Naive B cell (primary cell): ENCODE measurements at places on chromosomes 7 and 10.

- DNase-seq, result no peak
Measured at GRCh38 chr7:35253460-35253709, 515 bp downstream of the TBX20 start.

- no peak for DNase-seq
Measured at GRCh38 chr10:131996466-131997365, 15.0 kb upstream of the BNIP3 start.

DNA sequence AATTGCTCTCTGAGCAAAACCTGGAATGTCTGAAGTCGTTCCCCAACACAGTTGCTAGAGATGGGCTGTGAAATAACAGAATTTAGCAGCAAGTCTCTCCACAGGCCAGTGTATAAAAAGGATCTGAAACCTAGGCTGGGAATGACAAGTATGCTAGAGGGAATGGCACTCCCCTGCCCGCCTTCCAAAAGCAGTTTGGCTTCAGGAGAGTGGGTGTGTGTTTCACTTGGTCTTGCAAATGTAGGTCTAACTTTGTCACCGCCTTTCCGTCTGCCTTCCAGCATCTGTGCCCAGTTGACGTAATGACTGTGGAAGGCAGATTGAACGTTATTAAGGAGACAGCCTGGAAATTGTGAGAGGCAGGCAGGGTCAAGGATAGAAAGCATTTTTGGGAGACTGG, 18.0 kb upstream of the MTURN start:
- no peak for DNase-seq

- no peak for DNase-seq
Measured at GRCh38 chr7:41336981-41337380, 365.9 kb downstream of the INHBA start.

- DNase-seq, result no peak
Measured at GRCh38 chr7:85716353-85716752, 529.5 kb upstream of the SEMA3D start.

DNA sequence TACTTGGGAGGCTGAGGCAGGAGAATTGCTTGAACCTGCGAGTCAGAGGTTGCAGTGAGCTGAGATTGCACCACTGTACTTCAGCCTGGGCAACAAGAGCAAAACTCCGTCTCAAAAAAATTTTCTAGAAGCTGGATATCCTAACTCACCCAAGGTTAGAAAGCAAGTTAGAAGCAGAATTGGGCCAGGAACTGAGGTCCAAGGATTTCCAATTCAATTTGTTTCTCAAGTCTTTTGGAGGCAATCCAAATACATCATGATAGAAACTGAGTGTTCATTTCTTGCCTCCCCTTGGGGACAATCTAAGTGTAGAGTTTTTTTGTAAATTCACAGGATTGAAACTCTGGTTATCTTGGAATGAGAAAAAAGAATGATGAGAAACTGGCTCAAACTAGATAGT, 45.5 kb downstream of the LAMB1 start:
- DNase-seq, result no peak

DNA sequence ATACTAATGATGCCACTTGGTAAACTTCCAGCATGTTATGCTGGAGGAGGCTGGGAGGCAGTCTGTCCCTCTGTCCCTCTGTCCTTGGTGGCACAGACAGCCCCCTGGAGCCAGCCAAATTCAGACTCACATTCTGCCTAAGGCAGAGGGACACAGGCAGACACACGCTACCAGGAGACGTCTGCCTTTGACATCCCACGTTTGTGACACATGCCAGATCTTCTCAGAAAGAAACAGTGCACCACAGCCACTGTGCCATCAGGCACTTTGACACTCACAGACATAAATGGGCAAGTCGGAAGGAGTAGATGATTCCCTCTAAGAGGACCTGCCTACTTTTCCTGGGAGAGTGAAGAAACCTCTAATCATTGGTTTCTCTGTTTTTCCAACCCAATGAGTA, 467.0 kb downstream of the DPP6 start:
- DNase-seq, result no peak

DNA sequence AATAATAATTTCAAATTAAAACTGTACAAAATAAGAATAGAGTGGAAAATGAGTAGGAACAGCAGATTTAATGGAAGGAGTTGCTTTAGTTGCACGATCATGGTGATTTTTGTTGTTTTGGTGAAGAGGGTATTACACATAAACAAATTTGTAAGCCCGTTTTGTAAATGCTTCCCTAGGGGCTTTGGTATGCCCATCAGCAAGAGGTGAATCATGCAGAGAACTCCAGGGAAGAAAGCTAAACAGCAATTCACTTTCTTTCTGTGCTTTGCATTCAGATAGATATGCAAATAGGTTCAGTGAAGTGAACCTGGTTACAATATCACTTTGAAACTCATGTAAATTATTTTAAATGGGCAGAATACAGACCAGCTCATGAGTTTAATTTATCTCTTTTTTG, 422.2 kb upstream of the MTPN start:
- DNase-seq, result no peak

GRCh38 chr7:21656081-21656480, 113.2 kb downstream of the DNAH11 start:
- DNase-seq, result no peak

DNA sequence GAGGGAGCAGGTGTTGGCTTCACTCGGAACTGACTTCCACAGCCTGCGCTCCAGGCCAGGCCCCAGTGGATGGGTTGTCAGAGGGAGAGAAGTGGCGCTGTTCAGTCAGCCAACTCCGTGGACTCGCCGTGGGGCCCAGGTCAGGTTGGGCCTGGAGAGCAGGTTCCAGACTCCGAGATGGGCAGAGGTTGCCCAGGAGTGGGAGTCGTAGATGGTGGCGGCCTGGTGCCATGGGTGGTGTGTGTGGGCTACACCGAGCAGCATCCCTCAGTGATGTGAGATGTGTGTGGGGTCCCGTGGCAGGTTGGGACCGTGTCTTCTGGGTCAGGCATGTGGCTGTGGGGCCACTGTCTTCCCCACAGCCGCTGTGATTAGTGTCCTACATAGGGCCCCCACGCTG, 10.4 kb downstream of the ZNF316 start:
- DNase-seq, result no peak

- DNase-seq, result no peak
Measured at GRCh38 chr7:80859272-80859970, 59.4 kb downstream of the SEMA3C start.

DNA sequence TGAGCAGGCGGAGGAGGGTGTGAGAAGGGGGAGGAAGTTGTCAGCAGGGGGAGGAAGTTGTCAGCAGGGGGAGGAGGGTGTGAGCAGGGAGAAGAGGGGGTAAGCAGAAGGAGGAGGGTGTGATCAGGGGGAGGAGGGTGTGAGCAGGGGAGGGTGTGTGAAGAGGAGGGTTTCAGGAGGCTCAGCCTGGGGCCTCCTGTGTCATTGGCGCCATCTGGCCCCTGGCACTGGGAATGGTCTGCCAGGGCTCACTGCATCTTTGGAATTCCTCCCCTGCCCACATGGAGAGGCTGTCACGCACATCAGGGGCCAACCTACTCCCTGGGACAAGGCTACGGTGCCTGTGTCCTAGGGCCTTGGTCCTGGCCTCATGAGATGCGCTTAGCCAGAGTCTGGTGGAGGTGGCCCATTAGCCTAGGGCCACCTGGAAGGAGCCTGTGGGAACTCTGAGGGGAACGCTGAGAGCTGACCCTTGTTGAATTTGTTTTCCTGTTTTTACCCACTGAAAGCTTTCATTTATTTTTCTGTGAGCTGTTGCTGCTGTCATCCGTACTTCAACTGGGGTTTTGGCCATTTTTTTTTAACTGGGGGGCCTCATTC, 18.0 kb downstream of the CAMK2B start:
- DNase-seq, result no peak

DNA sequence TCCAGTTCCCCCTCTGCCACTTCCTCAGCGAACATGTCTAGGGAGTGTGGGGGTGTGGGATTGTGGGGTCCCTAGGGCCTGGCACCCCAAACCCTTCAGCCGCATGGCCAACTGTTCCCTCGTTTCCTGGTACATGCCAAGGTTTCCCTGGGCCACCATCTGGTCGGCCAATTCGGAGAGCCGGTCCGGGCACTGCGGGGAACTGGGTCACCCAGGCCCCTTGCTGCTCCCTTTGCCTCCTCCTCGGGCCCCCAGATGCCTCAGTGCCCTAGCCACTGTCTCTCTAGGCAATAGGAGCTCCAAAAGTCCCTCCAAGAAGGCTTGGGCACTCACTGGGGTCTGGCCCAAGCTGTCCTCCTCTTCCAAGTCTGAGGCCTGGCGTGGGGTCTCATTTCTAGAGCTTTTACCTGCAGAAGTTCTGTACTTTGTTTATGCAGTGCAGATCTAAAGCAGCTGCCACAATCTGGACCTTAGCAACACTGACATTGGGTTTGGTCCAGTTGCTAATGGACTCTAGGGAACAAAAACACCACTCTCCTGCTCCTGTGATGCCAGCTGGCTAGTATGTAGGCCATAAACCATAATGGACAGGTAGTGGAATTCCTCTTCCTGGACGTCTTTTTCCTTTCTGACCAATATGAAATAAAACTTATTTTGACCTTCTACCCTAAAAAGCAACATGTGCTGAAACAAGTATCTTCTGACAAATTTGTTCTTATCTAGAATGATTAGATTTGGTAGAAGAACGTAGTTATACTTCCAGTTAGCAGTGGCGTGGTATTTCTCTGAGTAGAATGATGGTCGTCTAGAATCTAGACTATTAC, 172.9 kb downstream of the LRRC4 start:
- no peak for DNase-seq

DNA sequence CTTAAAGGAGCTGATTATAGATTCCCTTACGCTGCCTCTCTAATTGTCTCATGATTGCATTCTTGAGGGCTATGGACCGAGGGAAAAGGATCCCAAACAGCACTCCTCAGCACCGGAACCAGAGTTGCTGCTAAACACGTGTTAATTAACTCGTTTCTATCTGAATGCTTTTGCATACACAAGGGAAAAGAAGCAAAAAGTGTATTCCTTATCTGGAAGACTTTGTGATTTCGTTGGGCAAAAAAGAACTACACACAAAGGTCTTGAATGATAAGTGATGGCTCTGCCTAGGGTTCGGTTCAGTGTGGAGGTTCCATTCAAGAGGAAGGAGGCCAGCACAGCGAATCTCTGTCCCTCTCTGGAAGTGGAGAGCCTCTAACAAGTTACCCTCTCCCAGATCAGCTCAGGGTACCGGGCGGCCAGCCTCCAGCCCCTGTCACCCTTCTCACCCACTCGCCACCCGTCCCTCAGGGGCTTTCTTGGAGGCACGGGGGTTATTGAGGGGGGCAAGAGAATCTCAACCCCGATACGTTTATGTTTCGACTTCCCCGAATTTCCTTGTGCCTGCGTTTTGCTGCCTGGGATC, 515 bp upstream of the SLC4A2 start:
- DNase-seq, result no peak

DNA sequence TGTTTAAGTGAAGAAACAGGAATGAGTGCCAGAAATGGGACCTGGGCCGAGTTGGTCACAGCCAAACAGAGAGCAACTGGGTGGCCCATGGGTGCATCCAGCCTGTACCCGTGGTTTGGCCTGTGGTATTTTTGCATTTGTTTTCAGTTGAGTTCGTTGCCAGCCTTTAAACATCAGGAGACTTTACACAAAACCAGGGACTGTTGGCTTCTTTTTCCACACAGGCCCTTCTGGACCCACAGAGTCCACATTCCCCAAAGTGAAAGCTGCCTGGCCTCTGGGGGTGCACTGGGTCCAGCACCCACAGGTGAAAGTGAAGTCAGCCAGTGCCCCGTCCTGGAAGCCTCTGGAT, 54.1 kb upstream of the TNS3 start:
- DNase-seq, result no peak

DNA sequence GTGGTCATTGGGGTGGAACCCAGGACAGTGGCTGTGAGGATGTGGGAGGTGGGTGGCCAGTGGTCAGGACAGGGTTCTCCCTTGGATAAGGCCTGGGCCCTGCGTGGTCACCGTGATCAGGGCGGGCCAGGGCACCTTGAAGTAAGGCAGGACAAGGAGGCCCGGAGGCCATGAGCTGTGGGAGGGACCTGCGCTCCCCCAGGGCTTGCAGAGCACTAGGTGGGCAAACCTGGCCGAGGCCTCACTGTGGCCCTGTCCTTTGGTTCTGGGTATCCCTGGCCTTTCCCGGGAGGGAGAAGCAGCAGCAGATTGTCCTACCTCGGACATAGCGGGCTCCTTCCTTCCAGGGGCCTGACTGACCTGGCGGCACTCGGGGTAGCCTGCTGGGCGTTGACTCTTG, 144.8 kb upstream of the RET start:
- no peak for DNase-seq

- no peak for DNase-seq
Measured at GRCh38 chr7:18861514-18862118, 255.8 kb downstream of the TWIST1 start.

- no peak for DNase-seq
Measured at GRCh38 chr10:14826076-14826829, 11.6 kb downstream of the CDNF start.

- DNase-seq, result no peak
Measured at GRCh38 chr7:132131196-132131595, 445.1 kb downstream of the PLXNA4 start.

- DNase-seq, result no peak
Measured at GRCh38 chr10:110150046-110150445, 57.4 kb upstream of the MXI1 start.

- DNase-seq, result no peak
Measured at GRCh38 chr7:15998617-15999016, 312.1 kb upstream of the MEOX2 start.

- DNase-seq, result no peak
Measured at GRCh38 chr10:2921956-2922680, 145.2 kb upstream of the PFKP start.

DNA sequence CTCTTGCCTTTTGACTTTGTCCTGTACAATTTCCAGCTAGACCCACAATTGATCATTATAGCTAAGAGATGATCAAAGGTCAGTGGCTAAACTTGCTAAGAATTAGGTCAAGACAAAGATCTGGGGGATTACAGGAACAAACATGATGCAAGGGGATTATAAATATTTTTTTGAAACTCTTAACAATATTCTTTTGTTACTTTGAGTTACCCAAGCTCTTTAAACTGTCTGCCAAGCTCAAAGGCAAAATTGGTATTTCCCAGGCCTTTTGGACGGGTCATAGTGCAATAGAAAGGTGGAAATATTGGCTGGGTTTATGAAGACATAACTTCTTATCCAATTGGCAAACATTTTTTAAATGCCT, 23.4 kb downstream of the TBXAS1 start:
- DNase-seq, result no peak

- DNase-seq, result no peak
Measured at GRCh38 chr7:112427984-112428383, 22.3 kb upstream of the IFRD1 start.
